Cortex of kidney (tissue), 1 donor: ENCODE measurements at places on chromosomes 2 and 18.

- no peak for DNase-seq
These were observed 11.2 kb downstream of the REV1 start for GRCh38 chr2:99478632-99479031.

GRCh38 chr18:7071600-7071999, 46.0 kb downstream of the LAMA1 start:
- no peak for DNase-seq

GRCh38 chr2:187577310-187577709, 23.1 kb upstream of the TFPI start:
- no peak for DNase-seq

GRCh38 chr18:49616618-49617328, 54.9 kb downstream of the LIPG start:
- DNase-seq, result no peak

GRCh38 chr2:86037141-86037794, 68.4 kb downstream of the POLR1A start:
- no peak for DNase-seq

GRCh38 chr2:203705178-203705577, 1.3 kb upstream of the CD28 start:
- no peak for DNase-seq

DNA sequence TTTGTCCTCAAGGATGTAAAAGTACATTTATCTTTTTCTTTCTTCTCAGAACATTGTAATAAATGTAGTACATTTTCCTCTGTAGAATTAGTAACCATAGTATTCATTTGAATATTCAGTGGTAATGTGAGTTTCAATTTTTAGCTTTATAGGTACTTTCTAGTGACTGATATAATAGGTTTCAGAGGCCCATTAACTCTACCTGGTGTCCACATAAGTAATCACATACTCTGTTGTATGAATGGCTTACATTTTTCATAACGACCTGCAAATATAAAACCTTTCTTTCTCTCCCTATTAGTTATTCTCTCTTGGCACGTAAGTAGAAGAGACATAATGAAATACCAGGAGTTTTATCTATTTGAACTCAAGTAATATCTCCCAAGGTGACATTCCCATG, 1017.6 kb downstream of the DPP10 start:
- DNase-seq, result no peak

- no peak for DNase-seq
These were observed 159.6 kb downstream of the LDLRAD4 start for GRCh38 chr18:13378150-13378549.

- no peak for DNase-seq
These were observed 35.9 kb downstream of the SMC6 start for GRCh38 chr2:17717666-17718065.

DNA sequence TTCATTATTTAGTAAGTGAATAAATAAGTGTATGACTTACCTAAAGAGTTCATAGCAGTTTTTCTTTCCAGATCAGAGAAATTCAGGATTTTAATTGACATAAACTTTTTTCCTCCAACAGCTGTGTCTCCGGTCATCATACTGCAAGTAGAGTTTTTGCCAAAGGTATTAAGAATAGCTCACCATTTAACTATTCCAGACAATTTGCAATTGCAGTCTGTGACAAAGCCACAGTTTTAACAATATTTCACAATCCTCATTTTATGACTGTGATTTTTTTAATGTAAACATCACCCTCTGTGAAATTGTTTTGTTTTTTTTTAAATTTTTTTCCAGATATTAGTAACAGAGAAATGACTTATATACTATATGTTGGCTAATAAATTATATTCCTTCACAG, 199.1 kb downstream of the TRIB2 start:
- no peak for DNase-seq

GRCh38 chr2:189940913-189941312, 121.6 kb downstream of the MSTN start:
- DNase-seq, result no peak

- DNase-seq, result no peak
These were observed 806.4 kb downstream of the TRIB2 start for GRCh38 chr2:13522917-13523821.

GRCh38 chr2:51291762-51292551, 260.0 kb upstream of the NRXN1 start:
- no peak for DNase-seq

- DNase-seq, result no peak
These were observed 22.2 kb downstream of the TANC1 start for GRCh38 chr2:158990397-158991214.
